ENCODE measurements at places on chromosomes 16 and 17. TPM values are rescaled to one million over a fixed set of nuclear protein-coding genes. Genes with fewer than 3 reads are reported as not detected.

Gene CACNG4
- 1.9 TPM for total RNA-seq

DNA sequence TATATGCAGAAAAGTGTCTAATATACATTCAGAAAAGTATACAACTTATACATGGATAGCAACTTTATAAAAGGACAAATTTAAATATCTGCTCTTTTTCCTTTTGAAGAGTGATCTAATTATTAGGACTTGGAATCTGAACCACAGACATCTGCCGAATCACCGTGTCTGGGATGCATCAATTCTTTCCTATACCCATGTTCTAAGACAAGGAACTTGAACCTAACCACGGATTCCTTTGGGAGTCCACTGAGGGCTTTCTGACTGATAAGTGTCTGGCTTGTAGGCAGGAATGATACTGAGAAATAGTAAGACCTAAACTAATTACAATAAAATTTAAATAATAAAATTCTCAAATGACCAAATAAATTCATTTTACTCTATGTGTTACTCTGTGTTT is 54.2 kb downstream of the NDEL1 start:
- H3K27ac ChIP-seq: no peak overlapping the region
- H3K4me1 ChIP-seq: no peaks in the 10 kb centered on the region
- no peak for DNase-seq
- H3K27me3 ChIP-seq: no peaks in the 10 kb centered on the region
- no peak overlapping the region for H3K4me3 ChIP-seq

Gene CASKIN1
- 4.3 TPM for total RNA-seq

GRCh38 chr16:62029947-62030346 is 6.3 kb downstream of the CDH8 start:
- no peaks in the 10 kb centered on the region for H3K36me3 ChIP-seq
- no peak overlapping the region for H3K4me3 ChIP-seq
- H3K27me3 ChIP-seq: no peaks in the 10 kb centered on the region

Gene ADAD2
- total RNA-seq: 0.19 TPM

GRCh38 chr17:81006891-81007290 is 15.2 kb downstream of the CHMP6 start:
- no peak overlapping the region for H3K27ac ChIP-seq
- H3K4me3 ChIP-seq: no peak overlapping the region
- no peaks in the 10 kb centered on the region for H3K36me3 ChIP-seq
- no peaks in the 10 kb centered on the region for H3K4me1 ChIP-seq

DNA sequence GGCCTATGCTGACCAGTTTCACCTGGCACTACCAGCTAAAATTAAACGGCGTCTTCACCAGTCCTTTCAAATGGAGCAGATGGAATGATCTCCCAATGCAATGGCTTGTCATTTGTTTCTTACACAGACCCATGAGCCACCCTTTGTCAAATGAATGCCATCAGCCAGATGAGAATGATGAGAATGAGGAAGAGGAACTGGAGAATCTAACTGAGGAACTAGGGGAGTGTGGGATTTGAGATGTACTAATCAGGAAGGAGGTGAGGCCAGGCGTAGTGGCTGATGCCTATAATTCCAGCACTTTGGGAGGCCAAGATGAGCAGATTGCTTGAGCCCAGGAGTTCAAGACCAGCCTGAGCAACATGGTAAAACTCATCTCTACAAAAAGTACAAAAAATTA is 116.4 kb downstream of the HS3ST3A1 start:
- no peaks in the 10 kb centered on the region for H3K36me3 ChIP-seq
- H3K4me3 ChIP-seq: no peak overlapping the region
- H3K4me1 ChIP-seq: no peaks in the 10 kb centered on the region
- no peak overlapping the region for H3K27ac ChIP-seq
- no peaks in the 10 kb centered on the region for H3K27me3 ChIP-seq

Gene TBC1D3E
- total RNA-seq: not detected
